ENCODE measurements at places on chromosomes 1 and 21.

GRCh38 chr1:57854436-57854835 is 430.6 kb upstream of the DAB1 start:
- no peak for DNase-seq

GRCh38 chr1:23466423-23466989 is 17.5 kb downstream of the ASAP3 start:
- no peak for DNase-seq

DNA sequence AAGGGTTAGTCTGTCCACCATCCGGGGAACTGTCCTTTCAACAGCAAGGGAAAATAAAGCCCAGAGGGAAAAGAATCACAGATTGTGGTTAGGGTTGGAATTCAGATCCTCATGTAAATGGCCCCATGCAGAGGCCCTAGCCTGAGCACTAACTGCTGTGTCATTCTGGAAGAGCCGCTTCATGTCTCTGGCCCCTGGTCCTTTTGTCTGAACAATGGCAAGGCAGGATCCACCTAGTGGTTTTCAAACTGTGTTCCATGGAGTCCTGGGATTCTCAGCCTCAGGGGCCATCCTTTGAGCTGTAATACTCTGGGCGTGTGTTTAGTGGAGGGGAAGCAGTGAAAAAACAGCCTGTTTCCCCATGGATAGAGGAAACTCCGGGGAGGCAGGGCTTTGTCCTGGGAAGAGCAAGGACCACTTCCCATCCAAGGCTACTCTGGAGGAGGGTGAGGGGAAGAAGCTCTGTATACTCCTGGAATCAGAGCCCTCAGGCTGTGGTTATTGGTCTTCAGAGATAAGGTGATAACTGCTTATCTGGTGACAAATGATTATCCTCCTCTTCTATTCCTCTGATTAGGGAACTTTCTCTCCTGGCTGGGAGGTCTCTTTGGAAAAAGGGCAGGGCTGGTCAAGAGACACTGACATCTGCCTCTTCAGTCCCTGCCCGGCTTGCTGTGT is 19.2 kb downstream of the PAX7 start:
- DNase-seq = no peak

GRCh38 chr1:177959811-177960515 is 9.9 kb downstream of the SEC16B start:
- no peak for DNase-seq

DNA sequence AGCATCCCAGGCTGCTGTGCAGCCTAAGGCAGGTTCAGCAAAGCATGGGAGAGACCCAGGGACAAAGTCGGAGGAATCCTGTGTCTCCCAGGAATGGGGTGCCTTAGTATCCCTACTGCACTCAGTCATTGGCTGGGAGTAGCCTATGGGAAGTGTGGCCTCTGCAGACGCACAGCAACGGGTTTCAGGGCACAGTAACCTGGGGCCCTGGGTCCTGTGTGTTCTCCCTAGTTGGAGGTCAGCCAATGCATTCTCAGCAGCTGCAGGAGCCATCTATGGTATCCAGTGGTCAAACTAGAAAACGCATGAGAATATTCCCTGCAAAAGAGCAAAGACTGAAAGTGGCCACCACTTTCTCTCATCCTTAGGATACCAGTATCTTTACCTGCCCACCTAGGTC is 13.7 kb upstream of the C1orf21 start:
- DNase-seq = no peak

- DNase-seq = no peak
Observed at GRCh38 chr1:68473060-68473459, 23.3 kb upstream of the RPE65 start.

GRCh38 chr21:16534408-16535101 is 804.8 kb downstream of the USP25 start:
- DNase-seq = no peak

DNA sequence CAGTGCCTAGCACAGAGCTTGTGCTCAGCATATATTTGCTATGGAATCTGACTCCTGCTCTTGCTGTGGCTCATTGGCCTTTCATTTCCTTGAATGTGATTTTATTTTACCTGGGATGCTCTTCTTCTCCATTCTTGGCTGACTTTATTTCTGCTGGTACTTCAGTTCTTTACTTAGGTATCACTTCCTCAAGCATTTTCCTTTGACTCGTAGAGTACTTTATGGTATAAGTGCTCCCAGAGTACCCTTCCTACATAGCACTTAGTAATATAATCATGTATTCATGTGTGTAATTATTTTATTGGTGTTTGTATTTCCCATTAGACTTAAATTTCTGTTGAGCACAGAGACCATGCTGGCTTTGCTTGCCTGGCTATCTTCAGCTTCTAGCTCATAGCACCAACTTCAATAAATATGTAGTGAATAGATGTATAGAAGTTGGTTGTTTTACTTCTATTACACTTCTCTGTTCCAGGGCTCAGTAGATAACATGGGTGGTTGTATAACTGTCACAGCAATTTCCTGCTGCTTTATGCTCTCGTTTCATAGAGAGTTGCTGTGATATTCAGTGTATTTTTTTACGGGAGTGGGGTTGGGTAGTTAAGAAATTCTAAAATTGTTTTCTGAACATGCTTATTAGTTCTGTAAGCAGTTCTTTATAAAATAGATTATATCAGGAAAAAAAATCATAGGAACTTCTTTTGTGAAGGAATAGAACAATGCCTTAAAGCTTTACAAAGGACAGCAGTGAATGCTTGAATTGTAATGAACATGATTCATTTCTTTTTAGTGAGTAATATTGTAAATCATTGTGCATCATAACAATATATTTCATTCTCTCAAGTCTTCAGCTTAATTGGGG is 112.2 kb downstream of the NEK7 start:
- no peak for DNase-seq

DNA sequence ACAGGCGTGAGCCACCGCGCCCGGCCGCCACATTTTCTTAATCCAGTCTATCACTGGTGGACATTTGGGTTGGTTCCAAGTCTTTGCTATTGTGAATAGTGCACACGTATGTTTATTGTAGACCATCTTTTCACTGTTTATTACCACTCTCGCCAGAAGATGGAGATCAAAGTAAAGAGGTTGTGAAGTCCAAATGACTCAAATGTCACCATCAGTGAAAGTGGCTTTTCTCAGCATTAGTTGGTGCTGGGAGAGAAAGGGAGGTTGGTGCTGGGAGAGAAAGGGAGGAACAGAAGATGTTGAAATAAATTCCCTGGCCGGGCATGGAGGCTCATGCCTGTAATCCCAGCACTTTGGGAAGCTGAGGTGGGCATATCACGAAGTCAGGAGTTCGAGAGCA is 10.4 kb upstream of the UHMK1 start:
- DNase-seq = no peak

DNA sequence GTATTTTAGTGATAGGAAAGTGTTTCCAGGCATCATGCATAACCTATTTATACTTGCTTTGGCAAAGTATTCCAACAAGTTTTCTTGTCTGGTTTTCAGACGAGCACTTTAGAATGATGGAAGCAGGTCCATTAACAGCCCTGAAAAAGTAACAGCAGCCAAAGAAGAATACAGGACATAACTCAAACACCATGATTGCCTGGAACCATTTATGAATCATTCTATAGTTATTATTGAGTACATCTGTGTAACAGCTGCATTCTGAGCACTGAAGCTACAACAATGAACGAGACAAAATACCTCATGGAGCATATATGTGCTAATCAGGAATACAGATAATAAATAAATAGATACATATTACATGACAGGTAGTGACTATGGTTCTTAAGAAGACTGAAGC is 12.6 kb downstream of the IL10RB start:
- DNase-seq = no peak

DNA sequence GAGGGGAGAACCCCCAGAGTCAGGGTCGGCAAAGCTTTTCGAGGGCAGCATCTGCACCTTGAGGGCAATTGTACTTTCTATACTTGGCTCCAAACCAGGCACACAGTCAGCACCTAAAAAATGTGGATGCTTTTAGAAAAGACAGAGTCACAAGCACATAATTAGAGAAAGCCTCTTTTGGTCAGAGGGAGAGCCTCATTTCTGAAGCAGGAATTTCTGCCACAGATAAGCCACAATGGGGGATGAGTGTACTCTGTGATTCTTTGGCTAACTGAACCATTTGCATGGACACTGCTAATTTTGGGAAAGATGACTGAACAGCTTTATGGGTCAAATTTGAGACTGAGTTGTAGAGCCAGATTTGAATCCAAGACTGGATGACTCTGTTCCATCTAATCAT is 635.7 kb downstream of the KIF26B start:
- no peak for DNase-seq

GRCh38 chr1:64623750-64624191 is 121.1 kb upstream of the RAVER2 start:
- DNase-seq = no peak

DNA sequence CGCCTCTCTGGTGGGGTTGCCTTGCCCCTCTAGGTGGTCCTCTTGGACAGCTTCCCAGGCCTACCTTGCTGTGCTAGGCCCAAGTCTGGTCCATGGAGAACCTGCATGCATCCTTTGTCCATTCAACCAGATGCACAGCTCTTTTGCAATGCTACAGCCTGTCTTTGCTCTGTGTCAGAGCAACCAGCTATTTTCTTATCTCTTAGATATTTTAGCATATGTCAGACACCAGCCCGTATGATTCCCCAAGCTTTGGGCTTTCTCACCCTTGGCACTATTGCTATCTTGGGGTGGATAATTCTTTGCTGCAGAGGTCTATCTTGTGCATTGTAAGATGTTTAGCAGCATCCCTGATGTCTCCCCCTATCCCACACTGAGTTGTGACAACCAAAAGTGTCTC is 32.3 kb downstream of the TNN start:
- DNase-seq = no peak

GRCh38 chr1:41977326-41977725 is 58.6 kb upstream of the HIVEP3 start:
- no peak for DNase-seq

DNA sequence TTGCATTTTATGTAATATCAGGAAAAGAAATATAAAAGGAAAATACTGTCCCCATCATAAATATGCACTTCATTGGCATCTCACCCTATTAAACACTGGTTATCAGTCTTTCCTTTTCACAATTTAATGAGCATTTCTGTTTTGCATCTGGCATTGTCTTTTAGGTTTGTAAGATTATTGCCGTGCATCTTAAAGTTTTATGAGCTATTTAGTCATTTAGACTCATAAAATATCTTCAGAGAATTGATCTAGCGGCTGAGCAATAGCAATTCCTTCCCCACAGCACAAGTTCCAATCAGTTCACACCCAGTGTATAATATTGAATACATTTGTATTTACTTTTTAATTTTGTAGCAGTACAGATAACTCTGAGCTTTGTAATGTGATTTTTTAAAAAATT is 112.3 kb upstream of the C1orf105 start:
- DNase-seq = no peak

- no peak for DNase-seq
Observed at GRCh38 chr1:114078116-114078515, 75.6 kb downstream of the SYT6 start.

GRCh38 chr1:77796695-77797405 is 17.4 kb downstream of the MIGA1 start:
- DNase-seq = no peak

DNA sequence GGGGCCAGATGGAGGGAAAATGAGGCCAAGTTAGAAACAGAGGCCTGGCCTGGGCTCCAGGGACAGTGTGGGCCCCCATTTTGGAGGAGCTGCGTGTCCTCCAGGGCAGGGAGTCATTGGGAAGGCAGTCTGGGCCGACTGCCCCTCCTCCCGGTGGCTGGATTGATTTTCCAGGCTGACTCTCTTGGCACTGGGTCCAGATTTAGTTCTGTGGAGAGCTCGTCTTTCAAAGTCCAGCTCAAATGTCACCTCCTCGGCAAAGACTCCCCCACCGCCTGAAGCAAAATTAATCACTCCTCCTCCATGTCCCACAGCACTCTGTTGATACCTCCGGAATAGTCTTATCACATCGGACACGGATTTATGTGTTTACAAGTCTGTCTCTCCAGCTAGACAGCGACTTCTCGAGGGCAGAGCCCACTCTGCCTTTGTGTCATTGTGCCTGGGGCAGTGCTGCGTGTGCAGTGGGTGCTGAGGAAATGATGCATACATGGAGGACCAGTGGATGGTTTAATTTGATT is 175.1 kb downstream of the CAMTA1 start:
- no peak for DNase-seq

- no peak for DNase-seq
Observed at GRCh38 chr1:182308826-182309225, 82.8 kb downstream of the GLUL start.

GRCh38 chr1:242745079-242745478 is 220.6 kb upstream of the PLD5 start:
- no peak for DNase-seq

- no peak for DNase-seq
Observed at GRCh38 chr1:239735111-239735510, 348.7 kb downstream of the CHRM3 start.

- DNase-seq = no peak
Observed at GRCh38 chr1:53740621-53741105, 1.7 kb upstream of the GLIS1 start.

- no peak for DNase-seq
Observed at GRCh38 chr1:192571668-192572067, 3.9 kb upstream of the RGS1 start.

DNA sequence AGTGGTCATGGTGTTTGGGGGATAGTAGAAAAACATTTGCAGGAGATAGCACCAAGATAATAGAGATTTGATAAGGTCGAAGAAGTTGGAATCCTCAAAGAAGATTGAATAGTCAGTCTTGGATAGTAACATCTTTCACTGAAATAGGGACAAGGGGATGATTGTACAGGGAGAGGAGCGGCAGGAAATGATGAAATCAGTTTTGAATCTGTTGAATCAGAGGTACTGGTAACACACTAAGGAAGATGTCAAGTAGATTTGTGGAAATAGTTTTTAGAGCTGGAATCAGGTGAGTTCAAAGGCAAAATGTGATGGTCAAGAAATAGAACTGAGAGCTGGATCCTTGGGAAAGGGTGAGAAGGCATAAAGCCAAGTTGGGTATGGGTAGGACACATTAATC is 26.5 kb downstream of the CAP1 start:
- no peak for DNase-seq

DNA sequence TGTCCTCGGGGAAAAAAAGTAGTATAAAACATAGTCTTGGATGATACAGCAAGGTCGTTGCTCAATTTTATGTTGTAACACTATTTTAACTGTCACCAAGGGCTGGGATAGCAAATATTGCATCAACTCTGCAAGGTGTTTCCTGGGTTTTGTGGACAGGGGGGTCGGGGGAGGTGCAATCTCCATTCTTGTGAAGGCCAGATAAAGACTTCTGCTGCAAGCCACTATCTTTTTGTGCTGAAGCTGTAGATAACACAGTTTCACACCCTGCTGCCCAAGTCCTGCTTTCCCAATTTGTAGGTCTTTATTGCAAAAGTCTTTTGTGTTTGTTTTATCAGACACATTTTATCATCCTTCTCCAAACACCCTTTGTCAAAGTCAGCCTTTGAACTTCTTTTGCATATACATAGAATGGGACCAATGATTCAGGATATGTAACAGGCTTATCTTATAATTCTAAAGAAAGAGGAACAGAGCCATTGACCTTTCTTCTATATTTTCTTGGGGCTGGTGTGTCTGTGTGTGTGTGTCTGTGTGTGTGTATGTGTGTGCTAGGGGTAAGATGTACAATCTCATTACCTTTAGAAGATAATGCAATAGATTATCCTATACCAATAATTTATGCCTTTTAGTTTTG is 140.6 kb downstream of the RUNX1 start:
- DNase-seq = no peak
